ENCODE measurements at places on chromosomes 4 and X.

DNA sequence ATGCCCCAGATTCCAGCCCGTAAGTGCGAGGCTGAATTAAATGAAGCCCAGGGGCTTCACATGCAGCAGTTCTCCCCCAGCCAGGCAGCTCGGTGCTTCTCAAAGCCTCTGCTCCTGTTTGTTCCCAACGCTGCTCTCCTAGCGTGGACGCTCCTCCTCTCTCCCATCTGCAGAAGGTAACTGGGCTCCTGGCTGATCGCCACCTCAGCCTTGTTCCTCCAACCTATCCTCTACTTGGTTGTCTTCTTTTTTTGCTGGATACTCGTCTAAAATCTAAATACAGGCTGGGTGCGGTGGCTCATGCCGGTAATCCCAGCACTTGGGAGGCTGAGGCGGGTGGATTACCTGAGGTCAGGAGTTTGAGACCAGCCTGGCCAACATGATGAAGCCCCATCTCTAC, 70.3 kb downstream of the NSUN7 start:
- peaks cover 74% of the 10 kb centered on the region for H3K36me3 ChIP-seq
- H3K4me3 ChIP-seq, result no peak overlapping the region
- no peak for DNase-seq

GRCh38 chr4:833156-833555, 7.2 kb upstream of the CPLX1 start:
- peaks cover 5% of the 10 kb centered on the region for H3K4me1 ChIP-seq
- no peak overlapping the region for H3K4me3 ChIP-seq
- DNase-seq, result no peak
- H3K36me3 ChIP-seq, result no peaks in the 10 kb centered on the region
- no peak overlapping the region for H3K27ac ChIP-seq
- peaks cover 49% of the 10 kb centered on the region for H3K27me3 ChIP-seq

DNA sequence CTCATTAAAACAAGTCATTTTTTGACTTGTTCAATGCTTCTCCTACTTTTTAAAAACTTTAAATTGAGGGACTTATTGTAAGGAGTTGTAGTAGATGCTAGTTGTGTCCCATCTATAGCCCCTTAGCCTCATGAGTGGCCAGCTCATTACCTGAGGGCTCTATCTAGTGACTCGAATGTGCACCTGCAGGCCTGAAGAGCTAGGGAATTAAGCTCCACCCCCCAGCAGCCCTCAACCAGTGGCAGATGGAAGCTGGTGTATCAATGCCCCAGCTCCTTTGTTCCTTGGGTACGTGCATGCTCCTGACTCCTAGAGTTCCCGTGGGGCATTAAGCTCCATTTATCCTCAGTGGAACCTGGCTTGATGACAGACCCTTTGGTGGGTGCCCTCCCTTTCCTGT, 146.7 kb upstream of the FAM9B start:
- no peaks in the 10 kb centered on the region for H3K4me1 ChIP-seq
- no peak overlapping the region for H3K4me3 ChIP-seq
- DNase-seq, result no peak
- H3K27ac ChIP-seq, result no peak overlapping the region

- no peak overlapping the region for H3K27ac ChIP-seq
- H3K4me1 ChIP-seq, result no peaks in the 10 kb centered on the region
- no peaks in the 10 kb centered on the region for H3K27me3 ChIP-seq
- DNase-seq, result peak; percentile 4
These were observed 372.1 kb downstream of the OPHN1 start for GRCh38 chrX:68061206-68061535.

DNA sequence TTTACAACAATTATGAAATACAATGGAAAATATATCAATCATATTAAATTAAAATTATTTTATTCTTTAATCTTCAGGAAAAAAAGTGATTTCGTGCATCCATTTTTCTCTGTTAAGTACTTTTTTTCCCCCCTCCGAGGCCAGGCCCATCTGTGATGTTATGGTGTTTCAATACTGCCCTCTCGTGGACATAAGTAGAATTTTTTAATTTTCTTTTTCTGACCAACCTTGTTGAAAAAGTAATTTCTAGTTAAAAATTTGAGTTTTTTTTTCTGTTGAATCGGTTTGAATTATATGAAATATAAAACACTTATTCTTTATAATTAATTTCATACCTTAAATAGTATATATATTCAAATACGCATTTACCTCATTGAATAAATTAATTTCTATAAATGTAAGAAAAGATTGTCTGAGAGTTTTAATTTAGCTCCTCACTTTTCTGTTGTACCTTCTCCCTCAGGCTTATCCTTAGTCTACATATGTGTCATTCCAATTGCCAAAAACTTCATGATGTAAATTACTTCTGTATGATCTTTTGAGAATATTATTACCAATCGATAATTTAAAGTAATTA, 175.8 kb upstream of the TECRL start:
- no peaks in the 10 kb centered on the region for H3K36me3 ChIP-seq
- H3K27me3 ChIP-seq, result no peaks in the 10 kb centered on the region
- H3K4me1 ChIP-seq, result no peaks in the 10 kb centered on the region

DNA sequence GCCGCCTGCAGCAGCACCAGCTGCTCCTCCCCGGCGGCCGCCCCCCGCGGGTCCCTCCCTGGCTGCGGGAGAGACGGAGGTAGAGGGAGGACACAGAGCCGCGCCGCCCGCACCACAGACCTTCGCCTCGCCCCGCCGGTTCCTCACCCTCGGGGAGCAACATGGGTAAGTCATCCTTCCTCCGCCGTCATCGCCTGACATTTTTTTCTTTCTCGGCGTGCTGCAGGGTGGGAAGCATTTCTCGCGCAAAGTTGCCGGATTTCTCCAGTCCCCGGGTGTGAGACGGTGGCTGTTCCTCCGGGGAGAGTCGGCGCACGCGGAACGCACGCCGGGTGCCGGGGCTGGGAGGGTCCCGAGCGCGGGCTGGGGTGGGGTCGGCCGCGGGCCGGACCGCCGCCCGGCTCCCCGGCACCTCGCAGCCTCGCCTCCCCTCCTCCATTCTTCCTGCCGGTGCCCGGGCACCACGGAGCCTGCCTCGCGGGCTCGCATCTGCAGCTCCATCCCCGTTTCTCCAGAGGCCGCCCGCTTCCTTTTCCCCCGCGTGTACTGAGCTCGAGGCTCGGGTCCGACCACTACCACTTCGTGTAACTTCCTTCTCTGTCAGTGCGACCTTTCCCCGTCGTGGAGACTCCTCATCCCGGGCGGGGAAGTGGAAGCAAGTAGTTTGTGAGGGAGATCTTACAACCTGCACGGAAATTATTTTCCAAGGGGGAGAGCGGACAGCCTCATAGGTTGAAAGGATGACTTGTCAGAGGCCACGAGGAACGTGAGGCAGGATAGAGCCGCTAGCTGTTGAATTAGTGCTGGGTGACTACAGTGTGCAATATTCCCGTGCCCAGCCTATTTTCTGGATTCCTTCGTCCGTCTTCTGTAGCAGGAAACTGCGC, 464 bp downstream of the RAP1GDS1 start:
- no peaks in the 10 kb centered on the region for H3K36me3 ChIP-seq
- H3K4me1 ChIP-seq, result peaks cover 8% of the 10 kb centered on the region
- H3K4me3 ChIP-seq, result peak overlapping the region; percentile 82
- H3K27me3 ChIP-seq, result no peaks in the 10 kb centered on the region

Data from stomach (tissue), 19 donors.